ENCODE measurements at places on chromosomes 6 and 20.

DNA sequence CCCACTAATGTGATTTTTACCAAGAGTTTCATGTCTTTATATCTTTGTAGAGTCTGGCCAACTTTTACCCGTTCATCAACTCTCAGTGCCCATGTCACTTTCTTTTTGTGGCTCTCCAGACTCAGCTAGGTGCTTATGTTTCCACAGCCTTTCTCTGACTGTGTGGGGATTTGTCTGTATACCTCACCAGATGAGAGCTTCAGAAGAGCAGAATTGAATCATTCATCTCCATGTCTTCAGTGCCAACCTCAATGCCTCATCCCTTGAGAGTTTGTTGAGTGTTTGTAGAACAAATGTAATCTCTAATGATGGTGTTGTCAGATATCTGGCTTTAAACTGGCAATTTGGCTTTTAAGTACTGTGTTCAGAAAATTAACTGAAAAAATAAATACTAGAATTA is 16.8 kb upstream of the CCN2 start:
- DNase-seq = no peak

- no peak for DNase-seq
Measured at GRCh38 chr20:9918348-9918747, 79.5 kb upstream of the PAK5 start.

DNA sequence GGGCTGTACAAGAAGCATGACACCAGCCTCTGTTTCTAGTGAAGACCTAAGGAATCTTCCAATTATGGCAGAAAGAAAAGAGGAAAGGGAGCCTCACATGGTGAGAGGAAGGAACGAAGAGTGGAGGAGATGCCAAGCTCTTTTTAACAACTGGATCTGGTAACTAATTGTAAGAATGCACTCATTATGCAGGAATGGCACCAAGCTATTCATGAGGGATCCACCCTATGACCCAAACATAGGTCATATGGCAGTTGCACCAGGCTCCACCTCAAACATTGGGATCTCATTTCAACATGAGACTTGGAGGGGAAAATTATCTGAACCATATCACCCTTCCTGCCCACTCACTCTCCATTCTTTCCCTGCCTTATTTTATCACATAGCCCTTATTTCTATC is 496.0 kb upstream of the SPTLC3 start:
- no peak for DNase-seq

DNA sequence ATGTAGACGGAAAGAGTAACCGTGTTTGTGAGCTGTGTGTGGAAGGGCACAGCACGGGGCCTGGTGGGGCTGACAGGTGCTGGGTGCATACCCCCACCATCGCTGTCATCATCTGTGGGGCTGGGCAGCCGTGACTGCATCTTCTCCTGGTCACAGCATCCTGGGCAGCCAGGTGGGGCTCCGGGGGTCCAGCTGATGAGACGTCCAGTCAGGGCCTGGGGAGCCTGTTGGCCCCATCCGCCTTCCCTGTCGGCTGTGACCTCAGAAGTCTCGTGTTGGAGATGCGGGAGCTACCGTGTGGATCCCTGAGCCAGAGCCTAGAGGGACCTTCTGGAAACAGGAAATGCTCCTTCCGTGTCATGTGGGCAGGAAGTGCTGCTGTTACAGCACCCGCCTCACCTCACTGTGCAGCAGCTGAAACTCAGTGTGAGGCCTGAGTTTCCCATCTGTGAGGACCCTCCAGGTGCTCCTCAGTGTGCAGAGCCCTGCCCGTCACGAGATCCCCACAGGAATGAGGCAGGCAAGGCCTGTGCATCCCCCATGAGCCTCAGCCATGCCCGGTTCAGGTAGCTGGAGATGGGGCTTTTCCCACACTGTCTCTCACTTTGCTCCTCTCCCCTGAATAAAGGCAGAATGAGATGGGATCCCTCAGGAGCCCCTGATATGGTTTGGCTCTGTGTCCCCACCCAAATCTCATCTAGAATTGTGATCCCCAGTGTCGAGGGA is 108.7 kb downstream of the ERMARD start:
- no peak for DNase-seq

DNA sequence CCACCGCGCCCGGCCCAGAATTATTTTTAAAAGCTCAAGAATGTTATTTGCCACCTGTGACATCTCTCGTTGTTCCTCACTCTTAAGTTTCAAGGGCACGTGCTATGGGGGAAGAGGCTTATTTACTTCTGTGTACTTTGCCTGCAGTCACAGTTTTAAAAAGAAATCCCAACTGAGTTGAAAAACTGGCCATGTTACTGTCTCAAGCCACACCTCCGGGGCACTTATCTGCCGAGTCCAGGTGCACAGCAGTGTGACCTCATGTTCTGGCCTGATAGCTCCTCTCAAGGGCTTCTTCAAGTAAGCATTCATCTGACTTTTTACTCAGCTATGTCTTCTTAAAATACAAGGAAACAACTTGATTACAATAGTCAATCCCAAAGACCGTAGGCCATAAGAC is 34.5 kb downstream of the SHLD1 start:
- DNase-seq = no peak

Measured in astrocyte of the cerebellum (primary cell).